Left ventricle myocardium inferior (tissue), 1 donor: ENCODE measurements at places on chromosomes 5 and 9.

DNA sequence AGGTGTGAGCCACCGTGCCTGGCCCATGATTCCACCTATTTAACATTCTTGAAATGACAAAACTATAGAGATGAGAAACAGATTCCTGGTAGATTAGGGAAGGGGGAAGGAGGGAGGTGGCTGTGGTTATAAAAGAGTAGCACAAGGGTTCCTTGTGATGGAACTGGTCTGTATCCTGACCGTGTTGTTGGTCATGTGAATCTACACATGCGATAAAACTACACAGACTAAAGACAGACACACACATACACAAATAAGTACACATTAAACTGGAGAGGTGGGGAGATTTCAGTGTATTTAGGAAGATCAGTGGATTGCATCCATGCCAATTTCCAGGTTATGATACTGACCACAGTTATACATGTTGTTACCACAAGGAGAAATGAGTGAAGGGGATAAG is 60.9 kb downstream of the RNF130 start:
- no peak for DNase-seq

GRCh38 chr9:124863371-124863871 is 1.5 kb downstream of the ARPC5L start:
- no peak for DNase-seq

- DNase-seq, result no peak
Observed at GRCh38 chr9:104882566-104882965, 45.4 kb downstream of the ABCA1 start.

DNA sequence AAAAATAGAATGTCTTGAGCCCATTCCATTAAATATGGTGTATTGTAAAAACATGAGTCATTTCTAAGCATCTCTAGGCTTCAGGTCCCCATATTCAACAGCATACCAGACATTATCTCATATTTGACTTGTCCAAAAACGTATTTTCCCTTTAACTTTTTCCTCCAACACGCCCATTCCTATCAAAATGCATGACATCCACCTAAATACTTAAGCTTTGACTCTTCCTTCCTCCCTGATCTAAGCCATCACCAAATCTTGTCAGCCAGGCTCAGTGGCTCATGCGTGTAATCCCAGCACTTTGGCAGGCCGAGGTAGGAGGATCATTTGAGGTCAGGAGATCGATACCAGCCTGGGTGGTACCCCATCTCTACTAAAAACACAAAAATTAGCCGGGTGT is 23.9 kb downstream of the VCP start:
- DNase-seq, result no peak

DNA sequence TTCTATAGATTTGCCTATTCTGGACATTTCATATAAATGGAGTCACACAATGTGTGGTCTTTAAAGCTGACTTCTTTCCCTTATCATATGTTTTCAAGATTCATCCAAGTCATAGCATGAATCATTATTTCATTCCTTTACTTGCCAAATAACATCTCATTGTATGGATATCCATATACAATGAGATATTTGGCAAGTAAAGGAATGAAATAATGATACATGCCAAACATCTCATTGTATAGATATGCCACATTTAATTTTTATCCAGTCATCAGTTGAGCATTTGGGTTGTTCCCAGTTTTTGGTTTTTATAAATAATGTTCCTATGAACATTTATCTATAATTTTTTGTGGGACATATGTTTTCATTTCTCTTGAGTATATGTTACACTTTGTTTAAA is 20.5 kb upstream of the OR2K2 start:
- no peak for DNase-seq

DNA sequence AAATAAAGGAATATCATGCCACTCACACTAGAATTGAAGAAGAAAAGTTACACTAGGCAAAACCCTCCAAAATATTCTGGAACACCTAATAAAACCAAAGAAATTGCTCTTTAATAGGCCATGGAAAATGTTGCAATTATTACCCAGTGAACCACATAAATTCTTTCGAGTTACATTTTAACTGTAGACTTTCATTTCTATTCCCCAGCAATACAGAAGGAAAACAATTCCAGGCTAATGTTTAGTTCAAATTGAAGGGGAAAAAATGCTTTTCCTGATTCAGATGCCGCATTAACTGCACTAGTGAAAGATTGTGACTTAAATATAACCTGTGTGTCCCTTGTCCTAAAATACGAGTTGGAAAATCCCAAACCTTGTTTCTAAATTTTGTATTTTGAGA is 439.3 kb upstream of the ADAMTS16 start:
- DNase-seq, result no peak

- DNase-seq, result no peak
Observed at GRCh38 chr5:164326219-164326618, 820.8 kb downstream of the MAT2B start.

GRCh38 chr5:107359033-107359915 is 311.5 kb downstream of the EFNA5 start:
- DNase-seq, result no peak

DNA sequence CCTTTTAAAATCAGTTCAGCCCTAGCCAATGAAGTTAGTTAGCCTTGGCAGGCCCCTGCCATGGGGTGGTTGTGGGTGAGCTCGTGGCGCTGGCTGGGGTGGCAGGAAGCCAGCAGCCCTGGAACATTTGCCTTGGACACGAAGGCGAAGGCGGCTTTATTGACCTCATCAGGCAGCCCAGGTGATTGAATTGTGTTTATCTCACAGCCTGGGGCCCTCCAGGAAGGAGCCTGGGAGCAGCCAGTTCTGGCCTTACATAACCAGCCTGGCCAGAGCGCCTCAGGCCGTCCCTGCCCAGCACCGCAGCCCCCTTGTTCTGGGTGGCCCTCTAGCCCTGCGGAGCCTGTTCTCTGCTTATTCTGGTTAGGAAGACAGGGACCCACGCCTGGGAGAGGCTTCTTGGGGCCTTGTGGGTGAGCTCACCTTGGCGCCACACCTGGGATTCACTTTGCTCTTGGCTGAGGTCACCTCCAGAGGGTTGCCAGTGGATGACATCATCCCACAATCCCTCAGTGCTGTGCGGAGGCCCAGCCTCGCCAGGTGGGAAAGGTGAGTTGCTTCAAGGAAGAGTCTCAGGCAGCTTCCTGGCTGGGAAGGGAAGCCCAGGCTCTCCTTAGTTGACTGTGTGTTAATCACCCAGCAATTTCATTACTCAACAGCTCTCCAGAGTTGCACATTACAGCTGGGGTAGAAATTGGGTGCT is 54.4 kb upstream of the RPL26L1 start:
- DNase-seq, result peak; percentile 77

- no peak for DNase-seq
Observed at GRCh38 chr5:77181596-77182304, 28.7 kb upstream of the PDE8B start.

DNA sequence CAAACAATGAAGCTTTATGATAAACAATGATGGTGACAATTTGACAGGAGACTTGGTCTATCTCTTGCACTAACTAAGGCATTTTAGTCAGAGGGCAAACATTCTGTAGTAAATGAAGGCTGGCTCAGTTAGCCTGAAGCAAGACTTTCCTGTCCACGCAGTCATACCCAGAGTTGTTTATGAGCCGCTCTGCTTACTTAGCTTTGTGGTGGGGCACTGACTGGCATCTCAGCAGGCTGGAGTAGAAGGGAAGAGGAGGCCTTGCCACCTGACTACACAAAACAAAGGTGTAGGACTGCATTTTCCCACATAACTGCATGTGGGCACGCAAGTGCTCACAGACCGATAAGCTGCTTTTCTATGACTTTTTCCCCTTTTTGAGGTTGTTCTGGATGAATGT is 133.7 kb upstream of the EPB41L4A start:
- no peak for DNase-seq

DNA sequence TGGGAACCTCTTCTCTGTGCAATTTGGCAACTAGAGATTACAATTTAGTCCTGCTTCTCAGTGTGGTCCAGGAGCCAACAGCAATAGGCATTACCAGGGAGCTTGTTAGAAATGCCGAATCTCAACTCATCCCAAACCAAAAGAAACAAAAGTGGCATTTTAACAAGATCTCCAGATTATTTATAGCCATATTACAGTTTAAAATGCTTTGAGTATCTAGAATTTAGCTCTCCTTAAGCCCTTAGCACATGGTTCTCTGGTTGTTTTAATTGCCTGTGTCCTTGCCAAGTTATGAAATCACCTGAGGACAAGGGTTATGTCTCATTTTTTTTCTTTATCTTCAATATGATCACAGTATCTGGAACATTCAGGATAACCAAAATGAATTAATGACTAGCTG is 51.6 kb upstream of the TAS2R1 start:
- no peak for DNase-seq

GRCh38 chr5:33761139-33761538 is 130.7 kb downstream of the ADAMTS12 start:
- no peak for DNase-seq

DNA sequence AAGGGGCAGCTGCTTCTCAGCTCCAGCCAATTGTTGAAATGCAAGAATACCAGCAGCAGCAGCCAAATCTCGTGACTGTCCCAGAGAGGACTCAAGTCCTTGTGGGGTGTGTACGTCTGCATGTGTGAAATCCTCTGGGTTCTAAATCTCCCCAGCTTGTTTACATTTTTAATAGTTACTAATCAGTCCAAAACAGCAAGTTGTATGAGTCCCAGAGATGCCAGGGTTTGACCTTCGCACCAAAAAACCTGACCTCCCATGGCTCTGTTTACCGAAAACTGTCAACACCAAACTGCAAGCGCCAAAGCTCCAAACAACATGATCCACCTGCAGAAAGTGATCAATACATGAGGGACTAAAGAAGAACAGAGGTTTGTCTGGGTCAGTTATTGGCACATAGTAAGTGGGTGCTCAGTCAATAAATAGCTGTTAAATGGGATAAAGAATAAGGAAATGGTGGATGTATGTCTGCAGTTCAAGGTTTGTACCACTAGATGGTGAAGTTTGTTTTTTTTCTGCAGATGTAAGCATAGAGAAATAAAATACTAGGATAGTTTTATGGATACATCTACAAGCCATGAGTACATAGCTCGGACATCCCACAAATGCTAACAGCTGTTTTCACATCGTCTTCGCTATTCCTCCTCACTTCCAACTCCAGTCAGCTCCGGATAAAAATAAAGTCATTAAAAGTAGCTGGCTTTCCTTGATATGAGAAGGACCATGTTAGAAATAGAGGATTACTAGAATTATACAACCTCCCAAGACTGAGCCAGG is 85.3 kb upstream of the ADRB2 start:
- DNase-seq, result no peak

GRCh38 chr5:43409809-43410271 is 2.4 kb downstream of the CCL28 start:
- DNase-seq, result no peak

DNA sequence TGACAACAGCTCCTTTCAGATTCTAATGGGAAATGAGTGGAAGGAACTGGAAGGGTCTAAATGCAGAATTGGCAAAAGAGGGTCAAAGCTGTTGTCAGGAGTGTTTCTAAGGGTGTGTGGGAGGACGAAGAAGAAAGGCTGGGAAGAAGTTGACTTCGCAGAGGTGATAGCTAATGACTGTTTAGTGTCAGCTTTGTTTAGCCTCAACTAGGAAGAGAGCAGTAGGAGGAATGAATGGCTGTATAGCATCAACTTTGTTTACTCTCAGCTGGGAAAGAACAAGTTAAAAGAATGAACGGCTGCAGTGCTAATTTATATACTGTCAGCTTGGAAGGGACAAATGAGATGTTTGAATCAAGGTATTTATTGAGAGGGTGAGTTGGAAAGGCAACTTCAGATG is 5.9 kb upstream of the LIX1 start:
- no peak for DNase-seq

GRCh38 chr9:116178481-116179211 is 25.1 kb downstream of the PAPPA start:
- no peak for DNase-seq

GRCh38 chr5:9405196-9405754 is 140.6 kb downstream of the SEMA5A start:
- no peak for DNase-seq

DNA sequence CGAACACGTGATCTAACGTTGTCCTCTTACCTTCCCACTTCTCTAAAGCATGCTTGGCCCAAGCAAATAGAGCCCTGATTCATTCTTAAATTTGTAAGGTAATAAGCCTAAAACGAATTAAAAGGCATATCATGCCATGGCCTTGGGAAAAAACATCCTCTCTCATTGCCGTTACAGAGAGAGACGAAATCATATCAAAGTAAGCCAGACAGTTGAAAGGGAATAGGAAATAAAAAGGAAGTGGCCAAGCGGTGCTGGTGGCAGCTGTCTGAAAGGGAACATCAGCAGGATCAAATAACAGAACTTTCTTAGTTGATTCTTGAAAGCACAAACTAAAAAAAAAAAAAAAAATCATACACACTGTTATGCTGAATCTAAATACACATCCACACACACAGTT is 49.1 kb upstream of the CDH6 start:
- DNase-seq, result no peak

DNA sequence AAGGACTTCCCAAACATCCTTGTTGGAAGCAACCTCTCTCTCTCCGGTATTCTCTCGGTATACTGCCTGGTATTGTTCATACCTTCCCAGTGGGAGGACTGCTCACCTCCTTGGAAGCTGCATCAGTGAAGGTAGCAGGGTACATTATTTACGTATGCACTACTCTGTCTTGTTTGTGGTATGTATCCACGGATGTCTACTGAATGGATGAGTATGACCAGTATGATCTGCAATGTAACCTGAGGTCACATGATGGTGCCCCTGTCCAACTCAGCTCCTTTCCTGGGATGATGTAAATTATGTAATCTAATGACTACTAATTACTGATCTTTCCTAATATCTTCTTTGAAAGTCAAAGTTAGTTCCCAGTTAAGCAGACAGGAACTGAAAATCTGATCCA is 32.1 kb downstream of the CEMIP2 start:
- no peak for DNase-seq

GRCh38 chr5:89930591-89931392 is 478.8 kb downstream of the CETN3 start:
- DNase-seq, result no peak

- no peak for DNase-seq
Observed at GRCh38 chr5:160641405-160641804, 210.6 kb downstream of the ATP10B start.

DNA sequence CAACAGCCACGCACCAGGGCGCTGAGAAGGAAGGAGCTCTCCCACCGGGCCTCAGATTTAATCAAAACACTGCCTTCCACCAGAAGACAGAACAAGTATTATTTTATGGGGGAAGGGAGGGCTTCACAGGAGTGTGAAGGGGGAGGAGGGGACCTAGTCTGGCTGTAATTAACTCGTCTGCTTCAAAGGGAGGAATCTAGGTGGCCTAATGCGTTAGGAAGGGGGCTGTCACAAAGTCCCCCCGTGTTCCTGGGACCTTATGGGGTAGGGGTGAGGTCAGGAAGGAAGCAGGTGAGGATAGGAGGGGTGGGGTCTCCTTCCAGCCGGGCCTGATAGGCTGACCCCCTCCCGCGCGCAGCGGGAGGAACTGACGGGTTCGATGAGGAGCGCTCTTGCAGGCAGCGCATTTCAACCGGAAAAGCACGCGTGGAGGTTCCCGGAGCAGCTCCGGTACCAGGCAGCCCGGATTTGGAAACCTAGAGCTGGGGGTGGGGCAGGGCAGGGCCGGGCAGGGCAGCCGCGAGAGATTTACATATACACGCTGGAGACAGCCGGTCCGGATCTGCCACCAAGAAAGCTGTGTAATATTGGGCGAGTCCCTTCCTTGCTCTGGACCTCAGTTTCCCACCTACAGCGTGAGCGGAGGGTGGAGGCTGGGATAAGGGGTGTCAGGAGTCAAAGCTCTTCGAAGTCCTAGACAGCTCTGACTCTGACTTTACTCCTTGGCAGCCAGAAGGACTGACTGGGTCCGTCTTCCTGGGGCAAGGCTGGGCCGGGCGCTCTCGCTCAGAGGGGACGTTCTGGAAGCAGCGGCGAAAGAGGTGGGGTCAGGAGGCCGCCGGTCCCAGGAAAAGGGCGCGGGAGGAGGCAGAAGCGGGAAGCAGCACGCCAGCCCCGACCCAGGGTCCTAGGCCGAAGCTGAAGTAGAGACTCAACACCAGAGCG is 1.8 kb downstream of the SHB start:
- DNase-seq, result peak; percentile 53

GRCh38 chr5:152332716-152333460 is 72.2 kb downstream of the NMUR2 start:
- DNase-seq, result no peak
